ENCODE measurements at places on chromosomes 4 and X.

GRCh38 chr4:128825226-128825625, 15.7 kb downstream of the JADE1 start:
- no peak for DNase-seq

GRCh38 chr4:86976801-86977485, 42.1 kb downstream of the AFF1 start:
- no peak for DNase-seq

DNA sequence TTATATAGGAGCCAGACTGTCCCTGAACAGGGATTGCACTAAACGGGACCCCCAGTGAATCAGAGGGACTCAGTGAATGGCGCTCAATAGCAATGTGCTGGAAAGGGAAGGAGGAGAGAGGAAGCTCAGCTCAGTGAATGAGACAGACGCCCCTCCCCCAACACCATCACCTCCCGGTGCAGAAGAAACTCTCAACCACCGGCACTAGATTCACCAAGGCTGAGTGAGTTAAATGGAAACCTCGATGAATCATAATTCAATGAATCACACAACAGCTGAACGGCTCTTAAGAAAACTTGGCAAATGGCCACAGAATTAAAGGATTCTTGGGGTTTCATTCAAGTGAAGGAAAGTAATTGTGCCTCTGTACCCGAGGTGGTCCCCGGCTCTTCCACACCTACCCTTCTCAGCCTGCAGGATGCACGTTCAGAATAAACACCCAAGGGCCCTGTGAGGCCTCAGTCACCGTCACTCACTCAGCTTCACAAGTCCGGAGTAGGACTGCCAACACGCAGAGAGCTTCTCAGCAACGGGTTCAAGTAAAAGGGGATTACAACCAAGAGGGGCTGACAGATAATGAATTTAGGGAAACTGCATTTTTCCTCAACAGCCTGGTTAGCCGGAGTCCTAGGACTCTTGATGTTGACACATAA, 29.3 kb downstream of the CRMP1 start:
- peak; percentile 83 for DNase-seq

- no peak for DNase-seq
Measured at GRCh38 chr4:56671373-56671772, 9.7 kb downstream of the HOPX start.

DNA sequence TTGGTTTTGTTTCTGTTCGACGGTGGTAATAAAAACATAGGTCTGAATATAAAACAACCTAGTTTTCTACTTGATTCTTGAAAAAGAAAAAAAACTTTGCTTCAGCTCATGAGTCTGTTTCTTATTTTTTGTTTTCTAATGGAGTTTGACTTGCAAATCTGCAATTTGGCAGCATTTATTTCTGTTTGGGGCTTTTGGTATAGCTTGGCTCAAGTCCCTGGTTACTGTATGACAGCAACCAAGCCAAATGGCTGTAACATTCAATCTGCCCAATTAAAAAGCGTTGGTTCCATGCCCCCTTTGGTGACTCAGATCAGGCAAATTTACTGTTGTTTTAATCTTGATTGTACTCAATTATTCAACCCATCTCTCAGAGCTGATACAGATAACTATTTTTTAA, 263.4 kb downstream of the GRIA3 start:
- DNase-seq, result no peak

GRCh38 chr4:90001023-90001422, 106.4 kb downstream of the MMRN1 start:
- DNase-seq, result no peak

DNA sequence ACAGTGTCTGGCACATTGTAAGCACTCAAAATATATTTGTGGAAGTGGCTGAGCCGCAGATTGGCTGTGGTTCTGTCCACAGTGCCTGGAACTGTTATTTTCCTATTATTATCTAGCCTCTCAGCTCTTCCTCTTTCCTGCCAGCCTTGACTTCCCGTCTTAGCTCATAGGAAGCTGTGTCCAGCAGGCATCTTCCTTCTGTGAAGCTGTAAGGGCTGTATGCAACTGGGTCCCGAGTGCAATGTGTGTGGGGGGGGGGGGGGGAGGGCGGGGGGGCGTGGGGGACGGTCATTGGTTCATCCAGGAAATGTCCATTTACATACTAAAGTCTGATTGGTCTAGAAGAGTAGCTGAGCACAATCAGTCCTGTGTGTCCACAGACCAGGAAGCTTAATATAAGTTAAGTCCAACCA, 210.7 kb downstream of the PDGFRA start:
- no peak for DNase-seq

GRCh38 chrX:128759745-128760144, 707.5 kb upstream of the ACTRT1 start:
- DNase-seq, result no peak

GRCh38 chrX:123918106-123918721, 43.3 kb upstream of the STAG2 start:
- DNase-seq, result no peak

- DNase-seq, result no peak
Measured at GRCh38 chr4:153510252-153511001, 44.3 kb downstream of the TMEM131L start.

- DNase-seq, result no peak
Measured at GRCh38 chrX:672931-673330, 42.3 kb downstream of the SHOX start.

DNA sequence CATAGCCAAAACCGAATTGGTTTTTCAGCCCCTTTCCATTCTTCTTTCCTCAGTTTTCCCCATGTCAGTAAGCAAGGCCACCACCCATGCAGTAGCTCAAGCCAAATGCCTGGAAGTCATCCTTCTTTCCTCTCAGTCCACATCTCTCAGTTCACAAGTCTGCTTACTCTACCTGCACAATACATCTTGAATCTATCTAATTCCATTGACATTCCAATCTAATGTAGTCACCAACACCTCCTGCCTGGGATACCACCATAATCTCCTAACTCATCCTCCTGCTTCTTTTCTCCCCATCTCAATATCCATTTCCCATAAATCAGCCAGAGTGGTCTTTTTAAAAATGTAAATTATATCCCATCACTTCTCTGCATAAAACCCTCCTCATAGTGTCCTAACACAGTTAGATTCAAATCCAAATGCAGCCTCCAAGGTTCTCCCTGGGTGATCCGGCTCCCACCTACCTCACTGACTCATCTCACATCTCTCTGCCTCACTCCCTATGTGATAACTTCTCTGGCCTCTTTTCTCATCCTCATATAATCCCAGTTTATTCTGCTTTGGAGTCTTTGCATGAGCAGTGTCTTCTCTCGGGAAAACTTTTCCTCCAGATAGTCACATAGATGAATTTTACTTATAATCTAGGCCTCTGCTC, 26.9 kb downstream of the KCNIP4 start:
- no peak for DNase-seq

DNA sequence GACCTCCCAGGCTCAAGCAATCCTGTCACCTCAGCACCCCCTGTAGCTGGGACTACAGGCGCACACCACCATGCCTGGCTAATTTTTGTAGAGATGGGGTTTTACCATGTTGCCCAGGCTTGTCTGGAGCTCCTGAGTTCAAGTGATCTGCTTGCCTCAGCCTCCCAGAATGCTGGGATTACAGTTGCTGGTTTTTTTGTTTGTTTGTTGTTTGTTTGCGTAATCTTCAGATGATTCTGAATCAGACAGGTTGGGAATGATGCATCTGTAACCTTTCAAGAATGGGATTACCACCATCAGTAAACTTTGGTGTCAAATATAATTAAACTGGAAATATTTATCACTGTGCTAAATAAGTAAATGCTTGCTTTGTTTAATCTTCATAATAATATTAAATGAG, 62.0 kb upstream of the SLC10A4 start:
- no peak for DNase-seq

DNA sequence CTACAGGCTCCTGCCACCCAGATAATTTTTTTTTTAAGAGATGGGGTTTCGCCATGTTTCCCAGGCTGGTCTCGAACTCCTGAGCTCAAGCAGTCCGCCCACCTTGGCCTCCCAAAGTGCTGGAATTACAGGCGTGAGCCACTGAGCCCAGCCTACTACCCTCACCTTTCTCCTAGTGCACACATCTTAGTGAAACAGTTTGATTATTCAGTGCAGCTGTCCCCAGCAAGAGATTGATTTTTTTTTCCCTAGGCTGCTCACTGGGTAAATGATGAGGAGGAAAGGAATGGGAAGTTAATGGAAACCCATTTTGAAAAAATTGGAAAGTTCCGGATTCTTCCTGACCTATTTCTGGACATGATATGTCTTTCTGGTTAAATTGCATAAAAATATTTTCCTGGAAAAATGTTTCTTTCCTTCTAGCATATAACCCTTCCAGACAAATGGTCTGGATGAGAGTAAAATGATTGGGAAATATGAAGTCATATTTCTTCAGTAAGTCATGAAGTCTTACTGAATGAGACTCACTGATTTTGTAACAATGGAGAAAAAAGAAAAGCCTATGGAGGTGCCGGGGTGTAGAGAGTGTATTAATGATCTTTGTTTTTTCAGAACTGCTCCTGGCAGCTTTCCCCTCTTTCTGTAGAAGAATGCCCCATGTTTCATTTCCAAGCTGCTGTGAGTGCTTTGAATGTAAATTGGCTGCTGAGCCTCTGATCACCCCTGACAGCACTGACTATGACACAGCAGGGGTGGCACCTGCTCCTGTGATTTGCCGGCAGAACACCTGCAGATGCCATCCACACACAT, 19.5 kb upstream of the ZNF41 start:
- peak; percentile 37 for DNase-seq

DNA sequence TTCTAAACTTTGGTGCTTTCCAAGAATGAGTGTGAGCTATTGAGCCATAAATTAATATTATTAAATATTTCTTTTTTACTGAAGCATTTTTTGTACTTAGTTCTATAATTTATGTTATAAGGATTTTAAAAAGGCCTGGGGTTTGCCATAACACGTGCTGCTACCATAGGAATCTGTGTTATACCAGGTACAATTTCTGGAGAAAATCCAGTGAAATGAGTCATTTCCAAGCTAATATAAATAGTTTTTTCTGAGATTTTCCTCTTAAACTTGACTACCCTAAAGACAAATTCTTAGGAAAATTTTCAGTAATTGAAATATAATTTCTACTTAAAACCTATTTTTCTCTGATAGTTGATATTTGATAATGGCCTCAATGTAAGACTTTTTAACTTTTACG, 130.8 kb downstream of the TLL1 start:
- no peak for DNase-seq

DNA sequence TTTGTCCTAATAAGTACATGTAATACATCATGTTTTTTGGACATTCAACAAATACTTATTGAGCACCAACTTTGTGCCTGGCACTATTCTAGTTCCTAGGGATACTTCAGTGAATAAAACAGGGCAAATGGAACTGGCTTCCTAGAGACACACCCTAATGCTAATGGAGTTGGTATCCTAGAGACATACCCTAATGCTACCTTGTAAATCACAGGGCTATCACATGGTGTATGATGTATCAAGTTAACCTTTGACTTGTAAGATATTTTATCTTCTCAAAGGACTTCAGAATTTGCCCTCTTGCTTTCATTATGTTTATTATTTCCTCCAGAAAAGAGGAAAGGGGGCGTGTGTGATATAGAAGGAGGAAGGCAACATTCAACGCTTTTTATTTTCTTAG, 10.1 kb downstream of the GK start:
- DNase-seq, result no peak
